Ascending aorta (tissue), 2 donors: ENCODE measurements at places on chromosomes 2 and 18. TPM values are rescaled to one million over a fixed set of nuclear protein-coding genes. Genes with fewer than 3 reads are reported as not detected.

- no peak for DNase-seq
Measured at GRCh38 chr2:40192864-40193669, 258.8 kb downstream of the SLC8A1 start.

Gene M1AP
- total RNA-seq: not detected

DNA sequence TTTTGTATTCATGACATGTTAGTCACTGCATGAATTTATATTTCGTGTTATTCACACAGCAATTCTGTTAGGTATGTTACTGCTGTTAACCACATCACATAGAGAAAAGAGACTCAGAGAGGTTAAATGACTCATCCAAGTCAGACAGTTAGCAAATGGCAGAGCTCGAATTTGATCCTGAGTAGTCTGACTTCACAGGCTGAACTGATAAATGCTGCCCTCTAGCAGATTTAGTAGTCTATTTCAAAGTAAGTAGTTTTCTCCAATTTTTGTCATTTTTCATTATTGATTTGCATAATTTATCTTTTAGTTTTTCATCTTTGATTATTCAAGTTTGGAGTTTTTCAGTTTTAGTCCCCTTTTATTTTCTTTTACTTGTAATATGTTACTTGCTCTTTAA, 58.3 kb downstream of the WDR7 start:
- no peak for DNase-seq

DNA sequence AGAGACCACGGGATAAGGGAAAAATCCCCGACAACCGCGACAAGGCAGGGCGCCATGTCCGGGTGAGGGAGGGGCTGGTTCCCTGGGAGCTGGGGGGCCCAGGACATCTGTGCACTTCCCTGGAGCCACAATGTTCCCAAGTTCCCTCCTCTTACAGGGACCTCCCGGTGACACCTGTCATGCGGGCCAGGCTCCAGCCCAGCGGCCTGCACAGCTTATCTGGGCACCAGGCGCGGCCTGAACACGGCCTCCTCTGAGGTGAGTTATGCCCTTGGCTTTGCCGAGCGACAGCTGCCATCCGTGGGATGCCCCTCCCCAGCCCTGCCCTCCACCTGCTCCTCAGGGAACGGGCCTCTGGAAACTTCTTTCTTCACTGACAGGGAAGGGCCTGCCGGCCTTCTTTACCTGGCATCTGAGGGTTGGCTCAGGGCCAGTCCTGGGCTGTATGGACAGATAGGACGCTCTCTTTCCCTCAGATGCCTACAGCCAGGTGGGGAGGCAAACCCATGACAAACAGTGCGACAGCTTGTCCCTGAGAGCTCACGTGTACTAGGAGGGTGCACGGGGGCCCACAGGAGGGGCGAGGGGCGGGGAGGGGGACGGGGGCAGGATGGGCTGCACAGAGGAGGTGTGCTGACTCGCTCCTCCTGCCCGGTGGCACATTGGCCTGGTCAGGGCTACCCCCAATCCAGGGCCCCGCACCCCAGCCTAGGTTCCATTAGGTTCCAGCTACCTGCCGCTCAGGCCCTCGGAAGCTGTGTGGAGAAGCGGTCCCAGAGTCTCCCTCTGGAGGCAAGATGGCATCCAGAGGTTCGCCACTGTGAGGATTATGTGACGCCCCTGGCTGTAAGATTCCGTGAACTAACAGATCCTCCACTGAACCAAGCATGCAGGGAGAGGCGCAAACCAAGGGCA, 34.9 kb upstream of the HPCAL1 start:
- peak; percentile 53 for DNase-seq

GRCh38 chr2:189287982-189288521, 108.5 kb upstream of the COL5A2 start:
- no peak for DNase-seq

DNA sequence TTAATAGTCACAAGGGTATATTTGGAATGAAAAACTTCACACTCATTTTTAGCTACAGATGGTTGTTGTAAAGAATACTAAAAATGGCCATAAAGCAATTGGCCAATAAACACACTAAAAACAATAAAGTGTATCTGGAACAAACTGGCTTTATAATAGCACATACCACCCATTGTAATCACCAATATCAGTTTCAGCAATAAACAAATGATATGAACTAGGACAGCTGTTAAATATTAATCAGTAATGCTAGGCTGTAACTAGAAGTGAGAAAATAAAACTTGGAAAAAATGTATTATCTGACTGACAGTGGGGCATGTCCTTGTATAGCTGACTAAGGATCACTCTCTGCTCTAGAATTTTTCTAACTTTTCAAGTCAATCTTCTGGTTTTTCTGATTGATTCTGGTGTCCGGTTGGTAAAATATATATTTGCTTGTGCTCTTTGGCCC, 312.5 kb downstream of the RND3 start:
- no peak for DNase-seq

- no peak for DNase-seq
Measured at GRCh38 chr18:8609659-8610458, 622 bp downstream of the RAB12 start.

DNA sequence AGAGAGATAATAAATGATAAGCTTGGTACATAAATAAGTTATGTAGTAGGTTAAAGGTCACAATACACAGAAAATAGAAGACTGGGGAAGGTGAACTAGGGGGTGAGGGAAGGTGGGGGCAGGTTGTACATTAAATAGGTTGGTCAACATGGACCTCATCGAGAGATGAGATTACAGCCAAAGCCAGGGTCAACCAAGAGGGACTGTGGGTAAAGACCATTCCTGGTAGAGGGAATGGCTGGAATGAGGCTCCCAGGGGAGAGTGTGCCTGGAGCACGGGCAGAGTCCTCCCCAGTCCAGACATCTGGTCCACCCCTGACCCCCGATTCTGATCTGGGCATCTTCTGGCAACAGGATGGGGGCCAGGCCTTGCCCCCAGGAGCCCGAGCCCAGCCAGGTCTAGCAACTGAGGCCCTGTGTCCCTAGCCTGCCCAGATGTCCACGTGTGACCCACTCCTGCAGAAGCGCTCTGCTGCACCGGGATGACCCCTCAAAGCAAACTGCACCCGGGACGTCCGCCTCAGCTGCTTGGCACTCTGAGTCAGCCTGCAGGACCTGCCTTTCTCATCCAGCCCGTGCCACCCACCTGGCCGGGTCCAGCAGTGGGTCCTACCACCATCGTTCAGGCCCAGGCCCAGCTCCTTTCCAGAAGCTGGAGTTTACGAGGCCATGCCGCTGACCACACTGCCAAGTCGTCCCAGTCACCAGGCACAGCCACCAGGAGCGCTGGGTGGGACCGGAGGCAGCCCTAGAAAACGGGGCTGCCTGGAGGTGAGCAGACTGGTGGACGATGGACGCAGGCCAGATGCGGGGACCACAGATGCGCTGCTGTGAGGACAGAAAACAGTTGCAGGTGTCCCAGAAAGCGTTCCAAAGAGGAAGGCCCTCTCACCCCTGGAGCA, 56.2 kb upstream of the ID2 start:
- no peak for DNase-seq

Gene TLX2
- total RNA-seq: not detected

DNA sequence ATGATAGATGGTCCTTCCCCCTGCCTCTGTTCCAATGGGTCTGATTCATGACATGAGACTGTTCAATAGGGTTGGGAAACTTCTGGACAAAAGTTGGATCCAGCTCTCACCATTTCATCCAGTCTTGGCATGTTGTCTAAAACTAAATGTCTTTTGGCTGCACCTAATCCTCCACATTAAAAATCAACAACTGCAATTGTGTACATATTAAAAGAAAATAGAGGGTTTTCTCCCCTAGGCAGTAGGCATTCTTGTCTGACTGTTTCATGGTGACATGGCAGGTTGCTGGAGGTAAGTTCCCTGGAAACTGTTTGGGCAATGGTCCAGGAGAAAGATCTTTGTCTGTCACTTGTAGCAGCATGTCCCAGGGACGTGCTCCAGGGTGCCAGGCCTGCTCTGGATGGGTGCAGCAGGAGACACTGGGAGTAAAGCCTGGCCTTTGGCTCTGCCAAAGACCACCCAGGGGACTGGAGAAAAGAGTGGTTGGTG, 135.8 kb downstream of the TCF4 start:
- no peak for DNase-seq

Gene RAB17
- 0.32 TPM for total RNA-seq

Gene CCDC88A
- 39.2 TPM for total RNA-seq

GRCh38 chr2:112480530-112481049, 1.4 kb upstream of the TTL start:
- DNase-seq: no peak

- DNase-seq: no peak
Measured at GRCh38 chr2:34549710-34550345, 950.7 kb upstream of the FAM98A start.

Gene KATNAL2
- not detected for total RNA-seq

DNA sequence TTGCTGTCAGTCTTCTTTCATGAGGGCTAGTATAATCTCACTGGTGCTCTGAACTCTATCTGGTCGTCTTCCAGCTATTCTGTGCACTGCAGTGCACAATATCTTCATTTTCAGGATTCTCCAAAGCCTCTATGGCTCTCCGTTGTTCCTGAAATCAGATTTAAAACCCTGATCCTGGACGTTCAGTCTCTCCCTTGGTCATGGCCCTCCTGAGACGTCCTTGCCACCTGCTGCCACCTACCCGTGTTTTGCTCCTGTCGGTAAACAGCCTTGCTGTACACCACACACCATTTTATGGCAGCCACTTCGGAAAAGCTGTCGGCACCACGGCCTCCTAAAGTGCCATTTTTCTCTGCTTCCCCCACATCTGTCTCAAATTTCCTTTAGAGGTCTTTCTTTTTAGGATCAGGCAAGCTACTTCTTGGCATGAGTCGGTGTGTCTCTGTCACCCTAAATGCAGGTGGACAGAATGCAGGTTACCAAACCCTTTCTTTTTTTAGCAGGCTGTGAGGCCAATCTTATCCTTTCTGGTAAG, 170.0 kb downstream of the HRH4 start:
- no peak for DNase-seq

- DNase-seq: no peak
Measured at GRCh38 chr2:219648176-219648575, 20.7 kb downstream of the SLC4A3 start.

- DNase-seq: peak; percentile 95
Measured at GRCh38 chr2:108533832-108534583, at the start of gene LIMS1. TSS of gene LIMS1 (plus strand) at chr2:108534470. CDS start at chr2:108534563, 93 bp downstream.

Gene LIMS3
- total RNA-seq: 21.9 TPM

DNA sequence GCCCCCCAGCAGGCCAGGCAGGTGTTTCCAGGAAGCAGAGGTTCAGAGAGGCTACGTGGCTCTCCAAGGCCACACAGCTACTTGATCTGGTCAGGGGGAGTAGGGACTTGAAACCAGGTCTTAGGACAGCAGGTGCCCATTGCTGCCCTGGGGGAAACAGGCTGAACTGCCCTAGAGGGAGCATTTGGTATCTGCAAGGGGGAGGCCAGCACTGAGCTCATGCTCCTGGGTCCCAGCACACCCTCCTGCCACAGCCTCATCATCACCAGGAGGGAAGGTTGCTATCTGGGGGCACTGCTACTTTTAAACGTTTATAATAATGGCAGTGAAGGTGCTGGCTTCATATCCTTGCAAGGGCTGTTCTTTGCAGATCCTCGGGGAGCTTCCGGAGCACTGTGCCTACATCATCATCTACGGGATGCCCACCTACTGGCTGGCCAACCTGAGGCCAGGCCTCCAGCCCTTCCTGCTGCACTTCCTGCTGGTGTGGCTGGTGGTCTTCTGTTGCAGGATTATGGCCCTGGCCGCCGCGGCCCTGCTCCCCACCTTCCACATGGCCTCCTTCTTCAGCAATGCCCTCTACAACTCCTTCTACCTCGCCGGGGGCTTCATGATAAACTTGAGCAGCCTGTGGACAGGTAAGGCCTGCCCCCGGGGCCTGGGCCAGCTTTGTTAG, 36.1 kb downstream of the ABCG8 start:
- DNase-seq: no peak
